ENCODE measurements at places on chromosomes 5 and 9.
A peak's percentile ranks its signal among the peaks of the same experiment; 100 is the strongest.

DNA sequence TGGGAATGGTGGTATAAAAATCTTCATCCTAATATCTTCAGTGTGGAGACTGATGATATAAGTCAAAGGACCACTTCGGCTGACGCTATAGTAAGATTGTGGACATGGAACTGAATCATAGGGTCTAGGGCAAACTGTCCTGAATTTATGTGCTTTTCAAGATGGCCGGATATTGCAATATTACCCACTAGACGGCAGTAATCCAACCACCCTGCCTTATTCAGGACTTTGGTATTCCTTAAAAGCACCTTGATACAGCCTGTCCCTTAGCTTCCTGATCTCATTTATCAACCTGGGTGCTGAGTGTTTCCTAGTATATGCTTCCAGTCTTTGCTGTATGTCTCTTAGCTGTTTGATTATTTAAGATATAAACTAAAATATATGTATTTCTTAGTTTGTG is 71.2 kb upstream of the COX7C start:
- DNase-seq = peak; percentile 12

DNA sequence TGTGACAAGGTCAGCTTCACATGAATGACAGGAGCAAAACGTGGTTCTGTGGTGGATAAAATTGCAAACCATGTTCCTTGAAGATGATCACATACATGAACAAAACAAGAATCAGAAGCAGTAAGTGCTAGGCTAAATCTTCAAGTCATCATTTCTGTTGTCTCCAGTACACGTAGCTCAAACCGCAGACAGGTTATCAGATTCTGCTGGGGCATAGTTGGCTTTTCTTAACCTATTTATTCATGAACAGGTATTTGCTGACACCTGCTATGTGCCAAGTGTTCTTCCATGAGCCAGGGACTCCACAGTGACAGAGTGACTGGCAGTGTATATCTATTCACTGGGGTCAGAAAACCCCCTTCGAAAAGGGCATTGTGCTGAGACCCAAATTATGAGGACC is 20.8 kb downstream of the MFAP3 start:
- DNase-seq = no peak

GRCh38 chr9:98367371-98367900 is 112.0 kb upstream of the TBC1D2 start:
- no peak for DNase-seq

GRCh38 chr5:158398360-158399201 is 539.6 kb upstream of the CLINT1 start:
- DNase-seq = no peak

- DNase-seq = no peak
Measured at GRCh38 chr5:17261075-17261474, 43.6 kb downstream of the BASP1 start.

DNA sequence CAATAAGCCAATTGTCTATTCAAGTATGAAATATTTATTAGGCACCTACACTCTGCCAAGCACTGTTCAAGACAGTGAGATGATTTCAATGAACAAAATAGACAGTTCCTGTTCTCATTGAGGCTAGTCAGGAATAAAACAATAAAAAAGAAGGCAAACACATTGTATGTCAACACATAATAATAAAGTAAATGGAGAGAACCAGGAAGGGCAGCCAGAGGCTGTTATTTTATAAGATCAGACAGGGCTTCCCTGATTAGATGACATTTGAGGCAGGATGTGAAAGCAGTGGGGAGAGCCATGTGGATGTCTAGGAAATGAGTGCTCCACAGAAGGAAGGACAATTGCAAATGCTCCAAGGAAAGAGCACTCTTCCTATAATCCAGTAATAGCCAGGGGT is 2371.1 kb downstream of the MAT2B start:
- no peak for DNase-seq

- peak; percentile 3 for DNase-seq
Measured at GRCh38 chr5:107997338-107997980, 326.7 kb upstream of the EFNA5 start.

DNA sequence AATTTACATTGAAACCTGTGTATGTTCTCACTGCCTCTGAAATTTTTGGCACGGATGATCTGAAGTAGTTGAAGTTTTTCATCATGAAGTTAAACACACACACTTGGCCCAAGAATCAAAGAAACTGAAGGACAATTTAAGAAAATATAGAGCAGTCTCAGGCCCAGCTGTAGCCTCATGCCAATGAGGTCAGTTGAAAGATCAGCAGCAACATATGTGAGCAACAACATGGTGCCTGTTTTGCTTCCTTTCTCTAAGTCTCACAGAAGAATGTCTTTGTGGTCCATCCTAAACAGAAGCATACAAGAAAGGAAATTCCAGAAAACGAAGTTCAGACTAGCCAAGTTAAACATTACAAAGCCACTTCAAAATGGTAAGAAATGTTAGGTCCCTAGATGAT is 1737.2 kb downstream of the MAT2B start:
- DNase-seq = no peak

GRCh38 chr5:147804334-147804733 is 21.8 kb upstream of the JAKMIP2 start:
- DNase-seq = no peak
